ENCODE measurements at places on chromosomes 4 and X. TPM values are rescaled to one million over a fixed set of nuclear protein-coding genes. Genes with fewer than 3 reads are reported as not detected.

DNA sequence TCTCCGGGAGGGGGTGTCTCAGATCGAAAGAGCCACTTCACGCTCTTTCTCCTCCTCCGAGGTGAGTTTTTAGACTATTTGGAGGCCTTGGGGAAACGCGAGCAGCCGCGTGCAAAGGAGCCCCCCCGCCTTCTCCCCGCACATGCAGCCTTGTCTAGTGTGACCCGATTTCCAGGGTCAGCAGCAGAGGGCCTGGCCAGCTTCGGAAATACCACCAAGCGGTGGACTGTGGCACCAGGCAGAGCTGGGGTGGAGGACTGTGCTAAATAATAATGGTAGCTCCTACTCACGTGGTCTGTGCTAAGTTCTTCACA lies 79.3 kb upstream of the BCOR start:
- no peak for DNase-seq

GRCh38 chrX:375181-376036 lies 11.3 kb downstream of the PPP2R3B start:
- DNase-seq, result no peak

DNA sequence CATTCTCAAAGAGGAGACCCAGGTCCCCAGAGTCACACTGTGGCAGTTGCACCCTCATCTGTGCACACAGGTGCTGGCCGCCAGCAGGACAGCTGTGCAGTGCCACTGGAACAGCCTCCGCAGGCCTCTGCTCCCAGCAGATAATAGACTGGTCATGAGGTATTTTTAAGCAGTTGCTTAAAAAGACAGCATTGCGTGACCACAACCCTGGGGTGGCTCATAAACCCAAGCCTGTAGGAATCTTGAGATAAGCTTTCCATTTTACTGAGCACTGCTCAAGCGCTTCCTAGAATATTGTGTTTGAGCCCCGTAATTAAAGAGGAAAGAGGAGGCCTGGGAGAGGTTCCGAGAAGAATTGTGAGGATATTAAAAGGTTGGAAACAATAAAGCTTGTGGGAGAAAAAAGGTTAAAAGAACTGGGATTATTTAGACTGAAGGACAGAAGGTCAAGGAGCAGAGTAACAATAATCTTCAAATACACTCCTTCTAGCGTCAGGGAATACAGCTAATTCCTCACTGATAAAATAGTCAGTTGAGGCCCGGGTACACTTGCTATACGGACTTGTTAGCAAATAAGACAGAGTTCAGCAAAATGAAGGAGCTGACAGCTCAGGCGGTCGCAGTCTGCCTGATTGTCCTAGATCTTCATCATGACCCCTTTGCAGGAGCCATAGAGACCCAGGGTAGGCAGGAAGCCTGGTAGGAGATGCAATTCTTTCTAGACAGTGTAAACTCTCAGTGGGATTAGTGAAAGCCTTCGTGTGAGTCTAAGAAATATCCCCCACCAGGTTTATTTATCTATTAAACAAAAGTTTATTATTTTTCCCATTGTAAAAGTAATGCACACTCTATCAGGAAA lies 86.2 kb upstream of the KIT start:
- no peak for DNase-seq

DNA sequence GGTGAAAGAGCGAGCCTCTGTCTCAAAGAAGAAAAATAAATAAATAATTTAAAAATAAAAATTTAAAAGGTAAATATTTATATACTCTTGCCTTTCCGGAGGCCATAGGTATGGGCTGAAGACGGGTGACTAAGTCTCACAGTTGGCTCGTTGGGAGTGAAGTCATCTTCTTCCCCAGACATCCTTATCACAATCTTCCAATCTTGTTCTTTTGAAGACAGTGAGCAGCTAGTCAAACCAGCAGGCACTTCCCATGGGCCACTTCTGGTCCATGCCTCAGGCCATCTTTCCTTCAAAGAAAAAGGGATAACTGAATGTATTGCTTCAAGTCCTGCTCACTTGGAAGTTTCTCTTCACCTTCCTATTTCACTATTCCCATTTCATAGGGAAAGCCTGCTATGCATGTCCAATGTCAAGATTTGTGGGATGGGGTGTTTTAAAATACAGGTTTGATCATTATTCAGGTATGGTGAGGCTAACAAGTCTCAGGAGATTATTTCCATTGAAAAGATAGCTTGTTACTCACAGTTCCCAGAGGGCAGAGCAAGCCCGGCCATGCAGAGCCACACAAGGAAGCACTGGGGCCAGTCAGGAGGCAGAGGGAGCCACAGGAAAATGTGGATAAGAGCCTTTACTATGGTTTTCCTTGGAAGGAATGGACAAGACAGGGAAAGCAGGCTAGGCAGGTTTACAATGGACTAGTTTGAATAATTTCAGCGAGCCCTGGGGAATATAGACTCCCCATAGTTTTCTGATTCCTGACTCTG lies 33.3 kb upstream of the VCX2 start:
- no peak for DNase-seq

DNA sequence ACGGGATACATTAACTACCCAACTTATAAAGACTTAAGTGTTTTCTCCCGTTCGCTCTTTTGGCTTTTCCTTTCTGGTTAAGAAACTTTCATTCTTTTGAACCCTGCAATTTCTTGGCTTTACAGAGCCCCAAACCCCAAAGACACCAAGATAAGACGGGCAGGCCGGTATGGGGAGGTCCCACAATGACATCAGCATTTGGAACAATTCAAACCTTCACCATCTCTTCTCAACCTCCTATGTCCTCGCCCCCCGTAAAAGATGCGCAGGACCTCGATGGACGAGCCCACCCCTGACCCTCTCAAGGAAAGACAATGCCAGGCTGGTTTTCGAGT lies 999 bp downstream of the ZNF518B start:
- DNase-seq, result no peak

DNA sequence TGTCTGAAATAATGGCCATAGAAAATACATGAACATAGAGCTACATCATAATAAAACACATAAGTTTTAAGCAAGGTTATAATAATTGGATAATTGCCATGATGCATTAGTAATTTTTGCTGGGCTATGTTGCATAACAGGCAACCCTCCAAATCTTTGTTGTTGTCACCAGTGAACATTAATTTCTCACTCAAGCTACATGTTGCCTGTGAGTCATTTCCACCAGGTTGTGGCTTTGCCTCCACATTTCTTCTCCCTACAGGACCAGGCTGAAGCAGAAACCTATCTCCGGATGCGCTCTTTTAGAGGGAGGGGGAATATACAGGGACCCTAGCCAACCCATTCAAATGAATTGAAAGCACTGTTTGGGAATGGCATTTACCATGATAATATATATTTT lies 347.7 kb downstream of the GABRG1 start:
- DNase-seq, result no peak

- peak; percentile 74 for DNase-seq
Measured at GRCh38 chr4:89422441-89422990, 114.9 kb upstream of the GPRIN3 start.

DNA sequence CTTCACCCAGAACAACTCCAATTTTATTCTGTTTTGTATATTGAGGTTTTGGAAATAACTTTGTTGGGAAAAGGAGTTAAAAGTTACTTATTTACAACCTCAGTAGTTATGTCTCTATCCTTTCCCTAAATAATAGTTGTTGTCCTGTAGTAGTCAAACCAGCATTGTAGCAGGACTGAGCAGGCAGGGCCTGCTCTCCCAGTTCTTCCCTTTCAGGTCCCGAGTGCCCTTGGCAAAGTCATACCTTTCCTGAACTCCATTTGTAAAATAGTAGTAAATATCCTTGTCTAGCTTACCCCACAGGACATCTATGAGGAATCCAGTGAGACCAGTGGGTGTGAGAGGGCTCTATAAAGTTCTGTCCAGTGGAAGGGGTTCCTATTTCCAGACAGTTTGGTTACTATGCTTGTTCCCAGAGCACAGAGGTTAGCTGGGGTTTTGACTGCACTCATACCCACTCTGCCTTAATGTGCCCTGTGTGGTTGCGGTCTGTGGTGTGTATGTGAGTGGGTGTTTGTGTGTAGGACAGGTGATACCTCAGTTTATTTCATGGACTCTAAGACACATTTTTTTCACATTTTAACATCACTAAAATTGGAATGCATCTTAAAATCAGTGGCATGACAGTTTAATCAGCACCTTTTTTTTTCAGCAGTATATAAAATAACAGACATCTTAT lies 136.3 kb downstream of the AMMECR1 start:
- no peak for DNase-seq

DNA sequence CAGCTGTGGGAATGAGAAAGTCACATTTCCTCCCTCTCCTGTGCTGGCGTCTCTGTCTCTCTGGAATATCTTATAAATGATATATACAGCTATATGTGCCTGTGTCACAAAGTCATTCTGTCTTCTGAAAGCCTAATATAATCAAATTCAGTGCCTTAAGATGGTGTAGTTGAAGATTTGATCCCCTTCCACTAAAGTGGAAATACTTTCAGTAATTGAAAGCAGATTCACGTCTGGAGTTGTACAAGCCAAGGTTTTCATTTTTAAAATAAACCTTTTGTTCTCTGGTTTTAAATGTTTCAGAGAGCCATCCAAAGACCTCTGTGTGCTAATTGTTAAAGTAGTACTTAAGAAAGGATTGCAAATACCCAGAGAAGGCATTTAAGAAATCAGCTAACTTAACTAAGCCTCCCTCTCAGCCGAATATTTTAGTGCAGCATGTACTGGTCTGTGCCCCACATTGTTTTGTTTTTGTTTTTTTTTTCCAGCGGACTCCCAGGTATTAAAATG lies 206.8 kb downstream of the TENM3 start:
- no peak for DNase-seq

DNA sequence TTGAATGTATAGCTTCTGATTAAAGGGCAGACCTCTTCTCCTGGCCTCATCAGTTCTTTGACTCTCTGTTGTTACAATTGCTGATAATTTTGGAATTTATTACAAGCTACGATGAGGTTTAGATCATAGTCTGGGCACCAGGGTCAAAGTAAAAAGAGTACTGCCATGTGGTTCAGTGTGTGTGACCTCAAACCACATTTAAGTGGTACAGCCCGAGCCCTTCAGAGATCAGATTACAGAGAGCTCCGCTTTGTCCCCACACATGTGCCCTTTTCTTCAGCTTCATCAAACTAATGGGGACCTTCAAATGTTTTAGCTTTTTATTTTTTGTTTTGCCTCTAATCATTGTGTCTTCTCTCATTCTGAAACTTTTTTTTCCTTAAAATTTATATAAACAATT lies 37.1 kb downstream of the SPANXN2 start:
- no peak for DNase-seq

DNA sequence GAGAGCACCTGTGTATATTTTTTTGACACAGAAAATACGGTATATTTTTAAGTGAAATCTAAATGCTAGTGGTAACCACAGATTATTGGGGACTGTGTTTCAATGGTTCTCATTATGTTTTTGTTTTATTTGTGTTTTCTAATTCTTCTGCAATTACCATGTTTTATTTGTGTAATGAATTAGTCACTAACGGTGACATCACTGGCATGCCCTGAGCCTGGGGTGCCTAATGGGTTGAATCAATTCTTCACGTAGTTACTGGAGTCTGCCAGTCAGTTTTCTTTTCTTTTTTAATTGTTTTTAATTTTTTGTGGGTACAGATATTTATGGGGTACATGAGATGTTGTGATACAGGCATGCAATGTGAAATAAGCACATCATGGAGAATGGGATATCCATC lies 168.8 kb downstream of the RELL1 start:
- no peak for DNase-seq

DNA sequence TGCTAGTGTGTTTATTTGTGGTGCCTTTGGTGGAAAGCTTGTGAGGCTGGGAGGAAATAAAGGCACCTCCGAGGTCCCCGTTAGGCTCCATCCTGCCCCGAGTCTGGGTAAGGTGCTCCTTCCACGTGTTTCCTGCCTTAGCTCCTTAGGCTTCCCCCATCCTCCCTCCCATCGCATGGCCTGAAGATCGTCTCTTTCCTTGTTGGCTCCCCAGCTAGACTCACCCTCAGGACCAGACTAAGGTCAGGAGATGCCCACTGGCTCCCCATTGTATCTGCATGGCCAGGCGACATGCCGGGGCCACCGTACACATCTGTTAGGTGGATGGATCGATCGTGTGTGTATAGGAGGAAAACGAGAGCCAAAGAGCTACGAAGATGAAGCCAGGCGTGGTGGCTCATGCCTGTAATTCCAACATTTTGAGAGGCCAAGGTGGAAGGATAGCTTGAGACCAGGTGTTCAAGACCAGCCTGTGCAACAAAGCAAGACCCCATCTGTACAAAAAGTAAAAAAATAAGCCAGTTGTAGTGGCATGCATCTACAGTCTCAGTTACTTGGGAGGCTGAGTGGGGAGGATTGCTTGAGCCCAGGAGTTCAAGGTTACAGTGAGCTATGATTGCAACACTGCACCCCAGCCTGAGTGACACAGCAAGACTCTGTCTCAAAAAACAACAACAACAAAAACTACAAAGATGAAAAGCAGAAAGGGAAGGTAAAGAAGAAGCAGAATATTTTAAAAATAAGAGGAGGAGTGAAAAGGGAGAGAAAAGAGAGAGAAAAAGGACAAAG lies 53.7 kb downstream of the SEPSECS start:
- DNase-seq, result no peak

- no peak for DNase-seq
Measured at GRCh38 chr4:107094976-107095375, 58.9 kb upstream of the DKK2 start.

GRCh38 chrX:3428792-3429191 lies 82.3 kb upstream of the MXRA5 start:
- no peak for DNase-seq

DNA sequence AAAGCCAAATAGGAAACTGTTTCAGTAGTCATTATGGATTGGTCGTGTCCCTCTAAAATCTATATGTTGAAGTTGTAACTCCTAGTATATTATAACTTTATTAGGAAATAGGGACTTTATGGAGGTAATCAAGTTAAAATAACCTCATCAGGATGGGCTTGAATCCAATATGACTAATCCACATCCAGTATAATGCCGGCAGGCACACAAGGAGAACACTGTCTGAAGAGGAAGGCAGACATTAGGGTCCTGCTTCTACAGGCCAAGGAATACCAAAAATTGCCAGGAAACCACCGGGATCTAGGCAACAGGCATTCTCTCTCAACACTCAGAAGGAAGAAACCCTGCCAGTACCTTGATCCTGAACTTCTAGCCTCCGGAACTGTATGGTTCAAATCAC lies 130.3 kb downstream of the ATP10D start:
- no peak for DNase-seq

GRCh38 chrX:39421006-39421405 lies 619.7 kb downstream of the MID1IP1 start:
- DNase-seq, result peak; percentile 0

DNA sequence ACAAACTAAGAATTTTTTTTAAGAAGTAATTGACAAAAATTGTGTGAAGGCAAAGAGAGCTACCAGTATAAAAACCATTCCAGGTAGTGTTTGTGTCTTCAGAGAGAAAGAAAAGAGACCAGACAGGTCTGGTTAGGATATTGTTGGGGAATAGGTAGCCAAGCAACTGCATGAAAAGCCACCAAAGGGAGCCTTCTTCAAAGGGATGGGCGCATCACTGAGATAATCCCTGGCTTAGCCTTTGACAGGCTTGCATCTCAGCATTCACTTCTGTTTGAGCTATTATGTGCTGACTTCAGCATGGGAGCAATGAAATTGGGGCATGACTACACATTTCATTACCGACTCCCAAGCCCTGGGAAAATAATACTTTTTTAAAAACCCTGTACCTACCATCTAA lies 496.6 kb downstream of the IL1RAPL1 start:
- DNase-seq, result no peak

Gene CTAG1A
- not detected for total RNA-seq

Gene TMPRSS11B
- not detected for total RNA-seq

Gene SASH3
- total RNA-seq, result not detected

Gene JCHAIN
- total RNA-seq, result not detected

Gene PAGE2B
- total RNA-seq, result not detected

Gene ETDB
- total RNA-seq, result not detected

Gene SSX2
- total RNA-seq, result not detected

Gene FAM184B
- total RNA-seq, result not detected

Gene SLC16A2
- total RNA-seq, result 0.53 TPM

Measured in SK-MEL-5 (cell line).